Epithelial cell of prostate (primary cell): ENCODE measurements at places on chromosomes 5 and 9.

GRCh38 chr5:54205453-54205852 is 104.9 kb downstream of the ARL15 start:
- no peak for DNase-seq

- peak; percentile 59 for DNase-seq
Measured at GRCh38 chr9:5587024-5587423, 41.9 kb upstream of the RIC1 start.

DNA sequence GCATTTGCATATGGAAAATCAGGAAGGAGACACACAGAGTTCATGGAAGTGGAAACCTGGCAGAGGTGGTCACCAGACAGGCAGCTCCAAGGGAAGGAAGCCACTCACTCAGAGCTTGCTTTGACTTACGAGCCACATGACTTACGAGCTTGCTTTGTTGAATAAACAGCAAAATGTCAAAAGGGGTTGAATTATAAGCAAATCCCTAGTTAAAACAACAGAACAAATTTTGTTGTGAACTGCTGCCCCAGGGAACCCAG is 164.3 kb downstream of the SYK start:
- no peak for DNase-seq

- no peak for DNase-seq
Measured at GRCh38 chr9:1535051-1535450, 480.1 kb upstream of the SMARCA2 start.

- DNase-seq: no peak
Measured at GRCh38 chr5:131615957-131616356, 19.1 kb downstream of the RAPGEF6 start.

DNA sequence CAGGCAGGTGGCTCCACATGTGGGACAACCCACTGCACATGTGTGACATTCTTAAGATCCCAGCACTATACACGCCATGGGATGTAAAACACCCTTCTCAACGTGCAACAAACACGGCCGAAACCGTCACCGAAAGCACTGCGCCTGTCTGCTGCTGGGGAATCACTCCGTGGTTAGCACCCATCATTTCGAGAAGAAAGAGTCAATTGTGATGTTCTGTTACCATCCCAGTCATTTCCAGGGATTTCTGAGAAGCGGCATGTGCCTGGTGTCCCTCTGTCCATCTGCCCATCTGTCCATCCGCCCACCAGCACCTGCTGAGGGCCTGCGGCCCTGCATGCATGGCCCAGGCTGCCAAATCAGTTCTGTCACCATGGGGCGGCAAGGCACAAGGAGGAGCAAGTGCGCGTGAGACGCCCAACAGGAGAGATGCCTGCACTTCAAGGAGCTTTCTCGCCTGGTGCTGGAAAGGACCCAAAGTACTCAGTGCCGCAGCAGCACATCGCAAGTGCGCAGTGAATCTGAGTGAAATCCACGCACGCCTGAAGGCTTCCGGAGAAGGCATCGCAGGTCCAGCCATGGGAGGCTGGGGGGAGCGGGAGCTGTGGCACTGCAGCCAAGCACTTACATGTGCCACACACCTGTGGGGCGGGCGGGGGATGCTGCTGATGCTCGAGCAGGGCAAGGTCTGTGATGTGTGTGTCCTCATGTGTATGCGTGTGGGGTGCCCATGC is 38.0 kb downstream of the VAV2 start:
- DNase-seq: no peak

DNA sequence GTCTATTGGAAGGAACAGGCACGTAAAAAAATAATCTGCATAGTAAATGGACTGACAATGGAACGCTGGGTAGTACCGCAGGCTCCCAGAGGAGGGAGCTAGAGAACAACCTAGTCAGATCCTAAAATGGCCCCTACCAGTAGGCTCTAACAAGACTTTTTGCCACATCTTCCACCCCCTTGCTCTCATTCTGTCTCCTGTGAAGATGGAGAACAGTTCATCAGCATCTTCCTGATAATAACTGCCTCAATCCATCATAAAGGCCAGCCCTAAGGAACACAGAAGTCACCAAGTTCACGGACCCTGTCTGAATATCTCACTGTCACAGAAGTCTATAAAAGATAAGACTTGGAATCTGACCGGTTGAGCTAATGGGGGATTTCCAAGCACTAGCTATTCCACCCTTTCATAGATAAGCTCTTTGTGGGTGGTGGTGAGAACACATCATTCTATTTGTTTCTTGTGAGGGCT is 133.4 kb downstream of the SLC1A3 start:
- DNase-seq: no peak

- DNase-seq: no peak
Measured at GRCh38 chr9:19552282-19553105, 143.7 kb downstream of the ACER2 start.

DNA sequence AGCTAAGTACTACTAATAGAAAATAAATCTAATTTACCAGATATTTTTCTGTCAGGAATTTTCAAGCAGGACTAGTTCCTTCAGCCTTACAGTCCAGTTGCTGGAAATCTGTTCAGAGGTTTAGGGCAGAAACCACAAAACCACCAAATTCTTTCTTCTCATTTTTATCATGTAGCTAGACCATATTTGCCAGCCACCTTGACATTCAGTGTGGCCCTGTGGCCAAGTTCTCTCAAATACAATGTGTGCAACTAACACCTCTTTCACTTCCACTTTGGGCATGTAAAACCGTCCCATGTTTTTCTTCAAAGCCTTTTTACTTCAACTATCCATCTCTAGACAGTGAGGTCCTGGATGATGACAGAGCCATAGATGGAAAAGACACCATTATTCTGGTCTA is 1133.2 kb upstream of the CDH18 start:
- no peak for DNase-seq

GRCh38 chr5:103476811-103477210 is 85.8 kb downstream of the NUDT12 start:
- no peak for DNase-seq

GRCh38 chr5:179206366-179206765 is 138.9 kb downstream of the ADAMTS2 start:
- no peak for DNase-seq

GRCh38 chr9:87070336-87070735 is 123.0 kb upstream of the GAS1 start:
- no peak for DNase-seq

GRCh38 chr5:145539201-145539600 is 295.9 kb downstream of the PRELID2 start:
- DNase-seq: no peak

GRCh38 chr9:136409557-136410455 is 608 bp downstream of the ENTR1 start:
- DNase-seq: no peak

DNA sequence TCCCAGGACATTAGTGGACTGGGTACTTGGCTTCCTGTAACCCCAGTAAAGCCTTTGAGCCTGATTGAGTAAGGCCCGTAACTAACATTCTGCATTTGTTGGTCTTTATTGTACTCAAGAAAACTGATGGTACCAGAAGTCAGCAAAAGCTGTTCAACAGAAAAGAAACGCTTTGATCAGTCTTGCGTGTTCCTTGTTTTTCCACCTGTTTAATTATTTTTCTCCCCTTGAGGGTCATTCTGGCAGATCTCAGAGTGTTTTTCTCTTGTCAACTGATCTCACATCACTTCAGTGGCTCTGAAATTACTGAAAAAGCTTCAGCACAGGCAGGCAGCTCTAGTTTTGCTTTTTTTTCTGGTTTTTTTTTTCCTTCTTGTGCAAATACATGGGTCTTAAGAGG is 6.1 kb upstream of the TMEM268 start:
- no peak for DNase-seq

DNA sequence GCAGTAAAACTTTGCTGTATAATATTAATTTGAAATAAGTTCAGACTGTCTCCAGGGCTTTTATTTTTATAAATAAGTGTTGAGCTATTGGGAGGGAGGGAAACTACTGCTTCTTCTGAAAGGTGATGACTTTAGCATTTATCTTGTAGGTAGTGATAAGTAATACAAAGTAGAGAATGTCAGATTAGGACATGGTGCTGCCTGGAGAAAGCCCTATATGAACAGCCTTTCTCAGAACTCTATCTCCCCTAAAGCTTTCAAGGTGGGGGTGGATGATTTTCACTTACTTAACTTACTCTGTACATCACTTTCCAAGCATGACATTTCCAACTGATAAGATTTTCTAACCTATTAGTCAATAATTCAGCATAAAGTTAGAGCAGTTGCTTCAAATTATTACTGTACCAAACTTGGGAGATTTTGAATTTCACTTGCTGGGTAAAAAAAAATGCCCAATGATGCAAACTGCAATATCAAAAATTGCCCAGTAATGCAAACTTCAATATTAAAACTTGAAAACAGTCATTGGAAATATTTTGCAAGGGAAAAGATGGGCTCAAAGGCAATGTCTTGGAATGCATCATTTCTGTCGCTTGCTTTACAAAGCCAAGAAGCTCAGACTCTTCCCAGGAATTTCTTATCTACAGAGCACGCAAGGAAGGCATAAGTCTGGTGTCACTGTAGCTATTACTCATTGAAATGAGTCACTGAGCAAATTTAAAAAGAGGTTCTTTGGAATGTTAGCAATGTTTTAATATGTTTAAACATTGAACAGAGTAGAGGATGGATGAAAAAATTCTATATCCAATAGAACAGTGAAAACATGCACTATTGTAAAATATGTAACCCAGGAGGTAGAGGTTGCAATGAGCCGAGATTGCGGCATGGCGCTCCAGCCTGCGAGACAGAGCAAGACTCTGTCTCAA is 569.5 kb downstream of the PSAT1 start:
- DNase-seq: peak; percentile 16

- DNase-seq: no peak
Measured at GRCh38 chr9:134233022-134233421, 68.7 kb upstream of the RNU6ATAC start.

DNA sequence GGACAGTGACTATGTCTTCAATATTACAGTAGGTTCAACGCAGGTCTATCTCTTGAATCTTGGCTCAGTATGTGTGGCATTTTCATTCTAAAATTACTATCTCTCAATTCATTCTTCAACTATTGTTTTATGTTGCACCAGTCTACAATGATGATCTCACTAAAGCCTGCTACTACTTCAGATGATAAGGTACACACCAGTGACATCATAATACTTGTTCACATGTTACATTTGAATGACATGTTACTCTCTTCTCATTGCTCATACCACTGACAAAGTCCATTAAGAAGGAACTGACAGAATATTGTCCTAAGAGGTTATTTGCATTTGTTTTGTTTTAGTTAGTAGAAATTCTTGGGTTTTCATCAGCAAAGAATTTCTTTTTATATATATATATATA is 165.2 kb upstream of the ST8SIA4 start:
- no peak for DNase-seq

DNA sequence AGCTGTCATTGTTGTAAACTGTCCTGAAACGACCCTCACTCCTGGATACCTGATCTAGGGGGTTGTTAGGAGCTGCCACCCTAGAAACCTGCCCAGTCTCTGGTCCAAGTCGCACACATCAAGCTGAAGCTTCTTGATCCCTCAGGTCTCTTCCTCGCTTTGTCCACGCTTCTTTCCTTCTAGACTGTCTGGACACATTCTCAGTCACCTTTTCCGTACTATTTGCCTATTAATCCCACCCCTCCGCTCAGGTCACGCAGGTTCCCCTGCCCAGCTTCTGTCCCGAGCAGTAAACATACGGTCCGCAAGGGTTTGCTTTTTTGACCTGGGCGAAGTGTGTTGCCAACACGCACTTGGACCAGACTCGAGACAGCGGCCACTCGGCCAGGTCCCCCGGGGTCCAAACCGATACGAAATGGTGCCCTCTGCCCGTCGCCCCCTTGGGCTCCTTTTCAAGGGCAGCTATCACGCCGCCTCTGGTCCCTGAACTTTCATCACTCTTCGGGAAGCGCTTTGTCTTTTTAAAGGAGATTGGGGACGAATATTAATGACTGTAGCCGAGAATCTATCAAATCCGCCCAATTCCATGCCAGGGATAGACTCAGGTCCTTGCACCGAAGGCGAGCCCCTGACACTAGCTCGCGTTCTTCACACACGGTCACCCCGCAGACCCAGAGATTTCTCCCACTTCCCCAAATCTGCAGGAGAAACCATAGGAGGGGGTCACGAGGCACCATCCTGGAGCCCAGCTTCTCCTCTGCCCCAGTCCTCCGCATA is 814 bp downstream of the PLCXD3 start:
- DNase-seq: no peak

DNA sequence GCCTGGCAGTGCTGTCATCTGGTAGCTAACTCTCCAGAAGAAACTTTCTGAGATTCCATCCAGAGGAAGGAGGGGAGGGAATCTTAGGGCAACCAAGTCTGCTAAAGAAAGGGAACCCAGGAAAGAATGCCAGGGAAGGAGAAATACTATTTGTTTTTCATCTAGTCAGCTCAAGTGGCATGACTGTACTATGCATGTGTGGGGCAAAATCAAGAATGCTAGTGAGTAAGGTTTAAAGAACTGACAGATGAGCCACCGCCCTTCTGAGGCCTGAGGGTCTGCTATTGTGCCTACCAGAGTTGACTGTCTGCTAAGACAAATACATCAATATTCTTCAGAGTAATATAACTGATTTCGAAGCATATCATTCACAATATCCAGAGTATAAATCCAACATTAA is 204.2 kb downstream of the SLC12A2 start:
- no peak for DNase-seq

DNA sequence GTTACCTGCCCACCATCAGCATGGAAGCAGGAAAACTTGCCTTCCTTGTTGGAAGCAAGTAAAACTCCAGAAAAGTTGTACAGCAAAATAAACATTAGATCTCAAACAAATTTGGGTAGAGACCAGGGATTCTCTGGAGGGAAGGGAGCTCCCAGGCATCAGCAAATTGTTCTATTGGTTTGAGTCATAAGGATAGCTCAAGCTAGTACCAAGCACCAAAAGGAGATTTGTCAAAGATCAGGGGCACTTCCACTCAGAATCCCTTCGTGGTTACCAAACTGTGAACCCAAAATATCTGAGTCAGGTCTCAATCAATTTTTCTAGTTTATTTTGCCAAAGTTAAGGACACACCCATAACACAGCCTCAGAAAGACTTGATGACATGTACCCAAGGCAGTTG is 37.8 kb downstream of the DNAJB5 start:
- no peak for DNase-seq

DNA sequence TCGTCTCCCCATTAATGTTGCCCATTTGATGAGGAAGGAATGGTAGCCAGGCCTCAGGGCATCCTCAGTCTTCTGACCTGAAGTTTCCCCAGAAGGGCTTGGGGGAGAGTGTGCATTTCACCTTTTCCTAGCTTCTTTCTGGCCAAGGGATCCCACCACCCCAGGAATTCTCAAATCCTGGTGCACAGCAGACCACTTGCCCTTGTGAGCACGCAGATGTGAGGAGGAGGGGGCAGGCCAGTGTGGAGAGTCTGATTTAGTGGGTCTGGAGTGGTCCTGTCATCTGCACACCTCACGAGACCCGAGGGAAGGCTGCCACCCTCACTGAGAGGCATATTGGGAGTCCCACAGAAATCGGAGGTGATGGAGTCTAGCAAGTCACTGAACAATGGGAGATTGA is 64.3 kb downstream of the CXXC5 start:
- DNase-seq: no peak

- no peak for DNase-seq
Measured at GRCh38 chr9:125746774-125747052, 460 bp upstream of the PBX3 start.

DNA sequence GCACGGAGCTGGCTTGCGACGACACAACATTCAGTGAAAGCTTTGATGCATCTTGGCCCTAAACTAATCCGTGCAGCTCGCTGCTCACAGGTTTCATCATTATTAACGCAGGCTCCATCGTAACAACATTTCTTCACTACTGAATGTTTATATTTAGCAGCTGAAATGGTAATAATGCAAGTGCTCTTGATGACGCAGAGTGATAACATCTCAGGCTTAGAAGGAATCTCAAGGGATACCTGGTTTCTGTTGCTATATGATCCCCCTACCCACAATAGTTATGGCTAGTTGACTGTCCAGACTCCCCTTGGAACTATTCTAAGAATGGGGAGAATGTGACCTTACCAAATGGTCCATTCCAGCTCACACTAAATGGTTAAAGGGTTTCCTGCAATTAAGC is 36.2 kb downstream of the C5 start:
- DNase-seq: no peak
